Effector memory CD4-positive, alpha-beta T cell (primary cell): ENCODE measurements at places on chromosomes 5 and 9.
A peak's percentile ranks its signal among the peaks of the same experiment; 100 is the strongest.

DNA sequence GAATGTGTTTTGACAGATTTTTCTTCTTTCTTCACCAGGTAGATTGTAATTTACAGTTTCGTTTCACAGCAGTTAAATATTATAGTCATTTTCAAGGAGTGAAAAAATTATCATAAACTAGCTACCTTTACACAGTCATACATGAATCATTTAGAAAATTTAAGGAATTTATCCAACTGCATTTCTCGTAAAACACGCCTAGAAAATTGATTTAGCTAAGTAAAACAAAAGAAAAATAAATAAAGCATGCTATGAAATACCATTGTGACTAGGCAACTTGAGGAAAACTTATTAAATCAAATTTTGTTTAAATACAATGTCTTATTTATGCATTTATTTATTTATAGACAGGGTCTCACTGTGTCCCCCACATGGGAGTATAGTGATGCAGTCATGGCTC is 109.9 kb upstream of the EMB start:
- H3K27ac ChIP-seq: no peak overlapping the region
- H3K4me1 ChIP-seq: no peaks in the 10 kb centered on the region
- H3K4me3 ChIP-seq: no peak overlapping the region
- H3K27me3 ChIP-seq: no peaks in the 10 kb centered on the region

DNA sequence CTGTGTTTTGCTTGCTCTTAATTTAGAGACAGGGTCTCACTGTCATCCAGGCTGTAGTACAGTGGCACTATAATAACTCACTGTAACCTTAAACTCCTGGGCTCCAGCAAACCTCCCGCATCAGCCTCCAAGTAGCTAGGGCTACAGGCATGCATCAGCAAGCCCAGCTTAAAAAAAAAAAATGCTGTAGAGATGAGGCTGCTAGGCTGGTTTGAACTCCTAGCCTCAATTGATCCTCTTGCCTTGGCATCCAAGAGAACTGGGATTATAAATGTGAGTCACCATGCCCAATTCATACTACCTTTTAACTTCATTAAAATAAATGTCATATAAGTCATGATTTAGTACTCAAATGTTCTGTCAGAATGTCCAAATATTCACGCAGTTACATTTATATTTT is 2195.7 kb upstream of the C9orf72 start:
- no peaks in the 10 kb centered on the region for H3K36me3 ChIP-seq
- H3K4me3 ChIP-seq: no peak overlapping the region
- DNase-seq: no peak

DNA sequence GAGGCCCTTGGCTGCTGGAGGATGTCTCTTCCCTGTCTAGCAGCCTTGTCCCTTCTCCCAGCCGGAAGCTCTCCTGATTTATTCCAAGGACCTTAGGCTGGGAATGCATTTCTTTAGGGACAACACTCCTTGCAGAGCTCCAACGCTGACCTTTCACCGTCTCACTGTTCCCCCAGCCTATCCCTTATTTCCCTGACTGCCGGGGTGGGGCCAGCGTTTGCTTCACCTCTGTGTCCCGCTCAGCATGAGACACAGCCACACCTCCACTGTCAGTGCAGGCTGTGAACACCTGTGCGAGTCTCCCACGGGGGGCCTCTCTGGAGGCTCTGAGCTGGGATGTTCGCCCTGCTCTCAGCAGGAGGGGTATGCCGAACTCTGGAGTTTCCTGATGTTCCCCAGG is 106.2 kb upstream of the FCN2 start:
- H3K27ac ChIP-seq: no peak overlapping the region
- no peaks in the 10 kb centered on the region for H3K27me3 ChIP-seq
- DNase-seq: no peak

DNA sequence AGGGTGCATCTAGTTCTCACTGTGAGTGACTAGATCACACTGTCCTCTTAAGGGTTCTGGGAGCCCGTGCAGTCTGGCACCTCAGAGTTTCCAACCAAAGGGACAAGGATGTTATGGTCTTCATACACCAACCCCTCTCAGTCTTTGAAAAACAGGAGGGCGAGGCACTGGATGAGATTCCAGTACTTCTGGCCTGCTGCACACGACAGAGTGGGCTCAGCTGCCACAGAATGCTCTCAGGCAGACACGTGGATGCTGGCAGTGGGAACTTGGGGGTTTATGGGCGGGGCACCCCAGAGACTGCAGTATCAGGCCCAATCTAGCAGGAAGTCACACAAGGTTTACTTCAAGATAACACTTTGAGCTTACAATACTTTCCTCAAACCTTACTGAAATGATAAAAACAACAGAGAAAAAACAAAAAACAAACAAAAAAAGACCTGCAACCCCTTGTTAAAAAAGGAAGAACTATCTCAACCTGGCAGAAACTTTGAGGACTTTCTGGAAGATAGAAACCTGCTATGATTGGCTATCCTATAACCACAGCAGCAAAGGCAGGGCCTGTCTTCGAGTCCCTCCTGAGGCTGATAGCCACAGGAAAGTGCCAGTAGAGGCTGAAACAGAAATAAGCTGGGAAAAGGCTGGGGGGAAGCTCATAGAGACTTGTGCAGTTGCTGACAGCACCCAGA is 28.3 kb upstream of the TGFBR1 start:
- no peak overlapping the region for H3K4me3 ChIP-seq
- DNase-seq: peak; percentile 35
- no peaks in the 10 kb centered on the region for H3K36me3 ChIP-seq
- H3K4me1 ChIP-seq: peaks cover 23% of the 10 kb centered on the region
- H3K27ac ChIP-seq: no peak overlapping the region

DNA sequence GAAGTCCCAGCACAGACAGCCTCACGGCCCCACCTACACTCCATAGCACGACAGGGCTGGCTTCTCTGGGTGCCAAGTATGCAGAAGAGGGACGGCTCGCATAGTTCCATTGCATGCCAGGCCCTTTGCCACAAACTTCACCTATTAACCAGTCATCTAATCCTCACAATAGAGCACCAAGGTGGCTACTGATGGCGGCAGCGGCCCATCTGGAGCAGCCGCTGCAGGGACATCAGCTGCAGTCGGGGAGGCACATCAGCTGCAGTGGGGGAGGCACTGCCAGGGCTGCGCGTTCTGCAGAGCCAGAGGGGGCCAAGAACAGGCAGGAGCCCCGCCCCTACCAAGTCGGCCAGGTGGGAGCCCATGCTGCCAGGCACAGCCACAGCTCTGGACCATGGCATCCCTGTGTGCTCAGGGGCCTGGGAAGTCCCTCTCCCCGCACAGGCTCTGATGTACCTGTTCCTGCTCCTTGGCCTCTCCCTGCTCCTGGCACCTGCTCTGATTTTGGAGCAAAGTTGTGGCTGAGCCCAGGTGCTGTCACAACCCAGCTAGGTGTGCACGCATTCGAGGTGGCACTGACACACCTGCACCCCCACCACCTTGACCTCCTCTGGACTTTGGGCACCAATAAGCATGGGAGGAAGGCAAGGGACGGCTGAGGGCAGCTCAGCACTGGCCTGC is 61.5 kb upstream of the SYNPO start:
- no peak for DNase-seq
- no peaks in the 10 kb centered on the region for H3K27me3 ChIP-seq
- no peak overlapping the region for H3K27ac ChIP-seq
- no peaks in the 10 kb centered on the region for H3K4me1 ChIP-seq
- no peaks in the 10 kb centered on the region for H3K36me3 ChIP-seq
